ENCODE measurements at places on chromosomes 1 and 21. TPM values are rescaled to one million over a fixed set of nuclear protein-coding genes. Genes with fewer than 3 reads are reported as not detected.

DNA sequence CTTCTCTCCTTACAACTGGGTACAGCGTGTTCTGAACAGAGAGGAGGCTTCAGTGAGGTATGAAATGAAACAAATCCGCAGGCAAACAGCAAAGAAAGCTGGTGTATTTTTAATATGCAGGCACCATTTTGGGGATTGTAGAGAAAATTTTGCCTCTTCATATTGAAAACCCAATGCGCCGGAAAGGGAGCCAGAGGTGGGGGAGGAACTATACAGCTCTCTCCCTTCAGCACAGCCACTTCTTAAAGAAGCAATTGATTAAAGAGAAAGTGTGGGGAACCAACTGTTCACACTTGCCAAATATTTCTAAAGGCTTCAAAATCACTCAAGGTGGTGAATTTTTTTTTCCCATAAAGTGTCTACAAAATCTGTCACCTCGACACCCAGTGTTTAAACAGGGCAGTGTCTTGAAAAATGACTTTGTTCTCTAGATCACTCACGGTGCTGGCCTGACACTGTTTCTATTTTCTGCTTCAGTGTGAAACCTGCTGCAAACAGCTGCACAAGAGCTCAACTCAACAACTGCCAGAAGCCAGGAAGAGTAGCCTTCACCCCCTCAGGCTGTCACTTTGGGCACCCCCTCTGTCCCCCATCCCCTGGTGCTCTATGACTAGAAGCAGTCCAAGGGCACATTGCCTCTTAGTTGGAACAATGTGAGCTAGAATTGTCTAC lies 123.8 kb upstream of the CTTNBP2NL start:
- DNase-seq, result no peak

DNA sequence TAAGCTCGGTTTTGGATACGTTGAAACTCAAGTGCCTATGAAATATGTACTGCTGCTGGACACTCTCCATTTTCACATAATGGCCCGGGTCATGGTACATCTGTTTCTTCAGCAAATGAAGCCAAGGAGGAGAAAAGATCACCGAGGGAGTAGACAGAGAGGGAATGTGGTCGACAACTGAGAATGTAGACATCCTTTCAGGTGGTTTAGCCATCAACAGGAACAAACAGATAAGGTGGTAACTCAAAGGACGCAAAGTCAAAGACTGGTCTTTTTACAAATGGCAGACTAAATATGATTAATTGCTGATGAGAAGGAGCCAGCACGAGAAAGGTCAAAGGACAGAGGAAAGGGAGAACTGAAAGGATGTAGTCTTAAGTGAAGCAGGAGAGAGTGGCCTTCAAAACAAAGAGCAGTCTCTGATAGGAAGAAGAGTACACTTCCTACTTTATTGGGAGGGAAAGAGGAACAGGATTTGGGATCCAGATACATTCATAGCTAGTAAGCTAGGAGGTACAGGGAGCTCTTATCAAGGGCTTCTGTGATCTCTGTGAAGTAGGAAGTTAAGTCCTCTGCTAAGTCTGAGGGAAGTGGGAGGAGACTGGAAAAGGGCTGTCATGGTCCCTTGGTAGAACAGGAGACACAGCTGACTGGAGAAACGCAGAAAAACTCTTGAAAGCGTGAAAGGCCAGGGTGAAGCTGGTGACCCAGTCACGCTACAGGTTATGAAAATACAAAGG lies 28.3 kb downstream of the NUP133 start:
- DNase-seq, result no peak

- no peak for DNase-seq
These were observed 110.7 kb upstream of the RAB3GAP2 start for GRCh38 chr1:220382994-220383393.

DNA sequence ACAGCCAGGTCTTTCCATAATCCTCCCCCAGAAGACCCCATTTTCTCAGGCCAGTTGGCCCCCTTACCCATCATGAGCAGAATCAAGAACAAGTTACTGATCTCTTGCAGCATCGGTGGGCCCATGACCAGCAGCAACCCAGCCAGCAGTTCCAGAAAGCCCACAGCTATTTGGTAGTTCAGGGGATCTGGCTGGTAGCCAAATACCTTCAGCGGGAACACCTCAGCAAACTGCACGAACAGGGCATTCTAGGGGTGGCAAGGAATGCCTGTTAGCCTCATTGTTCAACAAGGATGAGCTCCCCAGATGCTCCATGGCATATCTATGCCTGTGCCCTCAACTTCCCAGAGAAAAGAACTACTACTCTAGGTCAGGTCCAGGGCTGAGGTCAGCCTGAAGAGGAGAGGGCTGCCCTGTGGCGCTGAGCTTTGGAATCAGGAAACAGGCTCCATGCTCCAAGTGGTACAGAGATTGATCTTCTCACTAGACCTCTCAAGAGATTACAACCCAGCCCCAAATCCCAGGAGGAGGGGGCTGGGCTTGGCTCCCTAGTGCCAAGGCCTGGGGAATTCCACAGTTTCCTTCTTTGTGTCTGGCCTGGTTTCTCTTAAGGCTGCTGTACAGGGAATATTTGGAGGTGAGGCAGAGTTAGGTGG lies 1.3 kb downstream of the TMEM35B start:
- DNase-seq, result no peak

GRCh38 chr21:34745557-34746255 lies 76.9 kb downstream of the CLIC6 start:
- peak; percentile 46 for DNase-seq

- no peak for DNase-seq
These were observed 869.1 kb upstream of the B3GALT2 start for GRCh38 chr1:194055536-194055935.

DNA sequence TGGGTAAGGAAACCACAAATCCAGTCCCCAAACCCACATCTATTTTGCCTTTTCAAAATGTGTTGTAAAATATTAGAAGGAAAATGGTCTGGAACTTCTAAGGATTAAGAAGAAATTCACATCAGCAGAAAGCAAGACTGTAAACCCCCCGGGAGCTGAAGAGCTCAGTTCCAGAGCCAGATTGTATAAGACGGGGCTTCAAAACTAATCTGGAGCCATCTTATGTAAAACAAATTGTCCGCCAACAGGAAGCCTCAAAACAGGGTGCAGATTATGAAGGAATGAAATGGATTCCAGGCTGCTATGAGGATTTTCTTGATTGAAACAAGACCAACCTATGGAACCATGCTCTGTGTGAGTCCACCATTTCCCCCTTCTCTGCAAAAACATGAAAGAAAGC lies 25.1 kb upstream of the HUNK start:
- no peak for DNase-seq

DNA sequence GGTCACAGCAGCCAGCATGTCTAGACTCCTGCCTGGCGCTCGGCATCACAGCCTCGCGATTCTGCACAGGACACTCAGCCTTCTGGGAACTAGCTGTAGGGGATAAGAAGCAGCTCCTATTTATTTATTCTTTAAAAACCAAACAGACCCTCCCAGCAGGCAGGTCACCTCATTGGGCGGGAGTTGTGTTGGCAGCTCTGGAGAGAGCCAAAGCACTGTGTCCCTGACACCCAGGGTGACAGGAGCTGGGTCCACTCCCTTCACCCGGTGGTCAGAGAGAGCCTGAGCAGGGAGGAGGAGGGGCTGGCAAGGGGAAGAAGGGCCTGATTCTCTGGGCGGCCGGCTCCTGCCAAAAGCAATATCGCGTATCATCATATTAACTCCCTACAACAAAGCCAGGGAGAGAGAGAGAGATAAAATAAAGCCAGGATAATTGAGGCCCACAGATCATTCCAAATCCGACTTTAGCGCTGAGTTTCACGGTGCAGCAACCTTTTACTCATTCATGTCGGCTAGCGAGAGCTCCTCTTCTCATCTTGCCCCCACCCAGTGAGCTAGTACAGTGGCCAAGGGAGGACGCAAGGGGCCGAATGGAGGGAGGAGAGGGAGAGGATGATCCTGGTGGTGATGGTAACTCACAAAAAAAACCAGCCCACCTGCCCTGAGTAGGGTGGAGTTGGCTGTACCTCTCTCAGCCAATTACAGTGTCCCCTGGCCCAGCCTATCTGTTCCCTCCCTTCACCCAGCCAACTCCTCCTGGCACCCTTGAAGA lies 79.8 kb upstream of the IFFO2 start:
- DNase-seq, result no peak

DNA sequence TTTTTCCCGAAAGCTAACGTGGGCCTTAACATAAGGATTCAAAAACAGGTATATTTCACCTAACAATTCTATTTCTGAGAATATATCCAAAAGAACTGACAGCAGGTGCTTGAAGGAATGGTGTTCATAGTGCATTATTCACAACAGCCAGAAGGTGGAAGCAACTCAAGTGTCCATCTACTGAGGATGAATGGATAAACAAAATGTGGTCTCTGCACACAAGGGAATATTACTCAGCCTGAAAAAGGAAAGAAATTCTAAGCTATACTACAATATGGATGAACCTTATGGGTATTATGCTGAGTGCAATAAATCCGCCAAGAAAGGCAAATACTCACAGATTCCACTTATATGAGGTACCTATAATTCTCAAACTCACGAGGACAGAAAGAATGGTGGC lies 6.1 kb upstream of the RIPPLY3 start:
- DNase-seq, result no peak

GRCh38 chr1:204398197-204399125 lies 13.2 kb downstream of the PPP1R15B start:
- DNase-seq, result peak; percentile 50

GRCh38 chr1:53592985-53593757 lies 134.0 kb downstream of the DMRTB1 start:
- DNase-seq, result no peak

GRCh38 chr1:157856538-157856937 lies 14.9 kb upstream of the CD5L start:
- DNase-seq, result no peak

DNA sequence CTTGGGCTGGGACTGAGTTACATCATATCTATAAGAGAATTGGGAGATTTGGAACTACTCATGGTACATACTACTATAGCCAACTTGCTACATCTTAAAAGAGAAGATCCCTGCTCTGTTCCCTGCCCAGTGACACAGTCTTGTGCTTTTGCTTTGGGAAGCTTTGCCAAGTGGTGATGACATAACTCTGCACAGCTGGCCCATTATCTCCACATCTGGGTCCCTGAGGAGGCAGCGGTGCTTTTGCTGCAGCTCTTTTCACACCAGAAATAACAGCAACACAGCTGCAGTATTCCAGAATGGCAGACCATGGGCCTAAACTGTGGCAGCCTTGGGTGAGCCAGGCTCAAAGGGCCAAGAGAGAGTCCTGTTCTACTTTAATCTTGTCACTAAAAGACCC lies 296.0 kb downstream of the HHAT start:
- no peak for DNase-seq

MYOG gene
- total RNA-seq, result not detected

KRTAP11-1 gene
- total RNA-seq, result not detected

TCHHL1 gene
- total RNA-seq, result not detected

LINGO4 gene
- total RNA-seq, result not detected

BLZF1 gene
- 11.8 TPM for total RNA-seq

JAM2 gene
- total RNA-seq, result 0.28 TPM

KIF26B gene
- 0.28 TPM for total RNA-seq

PRAMEF17 gene
- total RNA-seq, result not detected

SMCP gene
- total RNA-seq, result not detected

All from activated T-helper 2 cell treated with anti-CD3 and anti-CD28 coated beads, Interferon-gamma antibody, Interleukin-2, Interleukin-4, amounts not matched to agents 10 μg/mL and 5 μg/mL and 100 μg/mL, durations not matched to agents 14 hours and 24 hours and 36 hours (primary cell).